ENCODE measurements at places on chromosomes 3 and 15.
A peak's percentile ranks its signal among the peaks of the same experiment; 100 is the strongest.

GRCh38 chr15:95141486-95141885, 910.1 kb downstream of the MCTP2 start:
- no peak overlapping the region for H3K27ac ChIP-seq
- H3K4me1 ChIP-seq: no peaks in the 10 kb centered on the region
- no peaks in the 10 kb centered on the region for H3K36me3 ChIP-seq
- DNase-seq: no peak
- H3K4me3 ChIP-seq: no peak overlapping the region
- no peaks in the 10 kb centered on the region for H3K27me3 ChIP-seq

- H3K4me1 ChIP-seq: no peaks in the 10 kb centered on the region
- no peak overlapping the region for H3K27ac ChIP-seq
- no peak for DNase-seq
- no peak overlapping the region for H3K4me3 ChIP-seq
Observed at GRCh38 chr3:156859578-156859977, 33.4 kb downstream of the LEKR1 start.

DNA sequence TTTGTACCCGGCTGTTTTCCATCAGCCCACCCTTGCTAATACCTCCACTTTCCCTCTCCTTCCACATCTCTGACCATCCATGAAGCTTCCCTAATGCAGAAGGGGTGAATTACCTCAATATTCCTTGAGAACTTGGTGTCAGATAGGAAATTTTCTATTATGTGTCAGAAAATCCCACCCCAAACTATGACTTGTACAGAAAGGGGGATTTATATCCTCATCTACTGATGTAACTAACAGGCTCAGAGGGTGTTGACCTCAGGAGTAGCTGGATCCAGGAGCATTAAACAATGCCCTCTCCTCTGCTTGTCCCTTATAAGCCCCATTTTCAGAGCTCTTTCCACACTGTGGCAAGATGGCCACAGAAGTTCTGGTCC, 242.8 kb upstream of the TLE3 start:
- DNase-seq: peak; percentile 2
- H3K4me1 ChIP-seq: peaks cover 12% of the 10 kb centered on the region
- no peaks in the 10 kb centered on the region for H3K27me3 ChIP-seq
- no peak overlapping the region for H3K27ac ChIP-seq
- no peaks in the 10 kb centered on the region for H3K36me3 ChIP-seq

- H3K27ac ChIP-seq: no peak overlapping the region
- H3K27me3 ChIP-seq: no peaks in the 10 kb centered on the region
- no peaks in the 10 kb centered on the region for H3K4me1 ChIP-seq
- DNase-seq: no peak
- no peaks in the 10 kb centered on the region for H3K36me3 ChIP-seq
Observed at GRCh38 chr3:150333477-150333876, 74.6 kb upstream of the TSC22D2 start.

DNA sequence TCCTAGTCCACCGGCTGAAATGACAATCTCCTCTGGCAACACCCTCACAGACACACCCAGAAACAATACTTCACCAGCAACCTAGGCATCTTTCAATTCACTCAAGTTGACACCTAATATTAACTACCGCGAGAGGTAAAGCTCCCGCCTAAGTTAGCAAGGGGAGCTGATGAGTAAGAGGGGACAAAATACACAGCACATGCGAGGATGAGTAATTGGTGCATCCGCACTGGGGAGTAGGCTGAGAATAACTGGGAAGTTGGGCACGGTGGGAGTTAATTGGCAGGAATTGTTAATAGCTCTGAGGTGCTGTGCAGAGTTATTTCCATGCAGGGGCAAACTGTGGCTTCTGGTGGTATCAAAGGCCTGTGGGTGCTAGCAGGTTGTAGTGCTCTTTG, 14.5 kb upstream of the PLD1 start:
- H3K4me1 ChIP-seq: peaks cover 3% of the 10 kb centered on the region
- no peaks in the 10 kb centered on the region for H3K27me3 ChIP-seq
- no peak overlapping the region for H3K27ac ChIP-seq

Data from liver (tissue), 10 donors.